Activated CD8-positive, alpha-beta memory T cell treated with anti-CD3 and anti-CD28 coated beads for 24 hours (primary cell): ENCODE measurements at places on chromosomes 3 and 15.

DNA sequence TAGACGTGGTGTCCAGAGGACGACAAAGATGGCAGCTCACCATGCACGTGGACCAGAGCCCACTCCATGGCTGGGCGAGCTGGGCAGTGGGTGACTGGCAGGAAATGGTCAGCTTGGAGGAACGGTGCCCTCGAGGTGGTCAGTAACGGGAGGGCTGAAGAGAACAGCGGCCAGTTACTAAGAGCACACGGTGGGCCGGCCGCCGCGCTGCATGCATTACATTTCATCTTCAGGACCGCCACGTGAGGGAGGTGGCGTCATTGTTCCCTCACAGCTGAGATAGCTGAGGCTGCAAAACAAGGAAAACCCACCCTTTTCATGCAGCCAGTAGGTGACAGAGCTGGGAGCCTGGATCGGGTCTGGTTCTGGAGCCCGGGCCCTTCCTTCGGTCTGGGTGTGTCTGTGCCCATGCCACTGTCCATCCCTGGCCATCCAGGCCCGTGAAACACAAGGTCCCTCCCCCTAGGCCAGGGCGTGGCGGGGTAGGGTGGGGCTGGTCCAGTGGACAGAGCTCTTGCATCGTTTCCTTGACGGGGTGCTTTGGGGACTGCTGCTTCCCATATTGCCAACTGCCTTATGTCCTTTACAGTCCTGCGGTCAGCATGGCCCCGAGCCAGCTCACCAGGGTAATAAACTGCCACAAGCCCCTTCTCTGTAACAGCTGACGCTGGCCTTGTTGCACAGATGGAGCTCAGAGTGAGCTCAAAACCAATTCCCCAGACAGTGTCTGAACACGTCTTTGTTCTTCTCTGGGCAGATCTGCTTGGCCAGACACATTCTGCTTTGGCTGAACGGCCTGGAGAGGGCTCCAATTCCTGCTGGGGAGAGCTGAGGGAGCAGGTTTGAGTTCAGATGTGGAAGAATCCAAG lies 51.8 kb downstream of the RGMA start:
- no peak for DNase-seq

DNA sequence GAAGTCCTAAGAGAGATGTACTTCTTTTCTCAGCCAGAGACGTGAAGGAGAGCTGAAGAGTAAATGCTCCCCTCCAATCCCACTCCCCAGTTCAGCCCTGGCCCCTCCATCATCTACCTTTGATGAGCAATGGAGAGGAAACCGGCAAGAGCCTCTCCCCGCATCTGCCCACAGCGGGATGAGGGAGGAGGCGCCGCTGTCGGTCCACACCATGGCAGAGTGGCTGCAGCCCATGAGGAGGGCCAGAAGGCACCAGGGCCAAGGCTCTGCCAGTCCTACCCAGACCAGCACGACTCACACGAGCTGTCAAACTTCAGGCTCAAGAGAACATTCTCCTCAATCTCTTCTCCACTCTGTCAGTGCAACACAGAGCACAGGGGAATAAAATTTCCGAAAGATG lies 129.8 kb downstream of the OSBPL10 start:
- DNase-seq: no peak

- DNase-seq: no peak
These were observed 9.3 kb downstream of the GLDN start for GRCh38 chr15:51350723-51351122.

DNA sequence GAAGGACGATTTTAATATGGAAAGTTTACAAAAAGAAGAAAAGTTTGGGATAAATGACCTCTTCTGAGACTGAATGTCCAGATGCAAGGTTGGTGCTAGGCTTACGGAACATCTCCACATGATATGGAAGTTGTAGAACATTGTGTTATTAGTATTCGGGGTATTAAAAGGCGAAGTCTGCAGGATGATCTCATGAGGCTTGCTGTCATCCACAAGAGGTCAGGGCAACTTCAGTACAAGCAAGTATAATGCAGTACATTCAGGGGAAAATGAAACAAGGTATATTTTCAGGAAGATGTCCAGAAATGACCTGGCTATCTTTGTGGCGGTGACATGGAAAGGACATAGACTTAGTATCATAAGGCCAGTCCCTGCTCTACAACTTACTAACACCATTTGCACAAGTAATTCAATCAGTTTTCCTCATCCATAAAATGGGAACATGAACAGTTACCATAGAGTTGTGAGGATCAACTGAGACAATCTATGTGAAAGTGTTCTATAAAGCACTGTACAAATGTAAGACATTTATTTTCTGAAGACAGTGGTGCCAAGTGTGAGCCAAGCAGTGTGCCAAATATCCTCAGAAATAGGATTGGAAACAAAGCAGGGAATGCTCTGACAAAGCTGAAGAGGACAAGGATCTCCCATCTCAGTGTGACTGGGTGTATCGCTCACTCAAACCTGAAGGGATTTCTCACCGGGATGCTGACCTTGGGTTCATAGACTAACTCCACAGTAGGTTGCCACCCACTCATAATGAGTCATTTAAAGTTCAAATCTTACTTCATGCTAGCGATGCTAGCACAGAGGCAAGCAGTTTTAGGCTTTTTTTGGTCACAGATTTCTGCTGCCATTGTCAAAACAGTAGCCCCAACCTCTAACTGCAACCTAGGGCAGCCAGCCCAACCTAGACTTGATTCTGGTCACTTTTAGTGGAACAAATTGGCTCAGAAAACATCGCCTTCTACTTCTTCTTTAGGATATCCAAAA lies 118.3 kb downstream of the TIGIT start:
- DNase-seq: peak; percentile 62

GRCh38 chr15:68205954-68206539 lies 915 bp upstream of the CALML4 start:
- no peak for DNase-seq

DNA sequence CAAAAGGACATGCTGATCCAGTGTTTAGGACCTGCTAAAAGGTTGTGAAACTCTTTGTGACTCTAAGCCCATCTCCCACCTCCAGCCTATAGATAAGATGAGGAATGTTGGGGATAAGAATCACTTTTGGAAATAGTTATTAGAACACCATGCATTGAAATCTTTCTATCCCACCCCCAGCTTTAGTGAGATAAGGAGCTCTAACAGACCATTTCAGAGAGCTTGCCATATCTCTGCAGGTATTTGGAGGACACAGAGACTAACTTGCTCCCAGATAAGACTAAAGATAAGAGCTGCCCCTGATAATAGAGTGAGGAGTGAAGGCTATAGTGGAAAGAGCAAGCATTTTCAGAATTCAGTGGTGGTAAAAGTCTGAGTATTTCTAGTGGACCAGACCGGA lies 53.1 kb upstream of the GNB4 start:
- no peak for DNase-seq

GRCh38 chr15:96553931-96554330 lies 223.4 kb downstream of the NR2F2 start:
- no peak for DNase-seq

GRCh38 chr3:78985981-78986380 lies 781.8 kb downstream of the ROBO1 start:
- no peak for DNase-seq

DNA sequence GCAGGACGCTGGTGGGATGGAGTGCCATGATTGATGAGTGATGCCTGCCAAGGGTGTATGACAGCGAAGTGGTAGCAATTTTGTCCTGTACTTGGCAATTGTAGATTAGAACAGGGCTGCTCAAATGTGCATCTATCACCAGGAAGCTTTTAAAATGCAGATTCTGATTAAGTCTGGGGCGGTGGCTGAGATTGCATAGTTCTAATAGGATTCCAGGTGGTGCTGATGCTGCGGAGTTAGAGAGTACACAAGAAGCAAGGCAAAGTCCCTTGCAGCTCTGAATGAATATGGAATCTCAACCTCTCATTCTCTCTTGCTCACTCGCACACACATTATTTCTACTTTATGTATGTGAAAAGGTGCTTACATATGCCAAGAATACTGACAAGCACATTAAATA lies 670.4 kb downstream of the FHIT start:
- no peak for DNase-seq

- no peak for DNase-seq
These were observed 338.9 kb upstream of the GBE1 start for GRCh38 chr3:82100378-82100777.

- DNase-seq: no peak
These were observed 80.2 kb downstream of the MEF2A start for GRCh38 chr15:99645951-99646350.

GRCh38 chr15:43775411-43775965 lies 1.3 kb downstream of the ELL3 start:
- peak; percentile 59 for DNase-seq

GRCh38 chr15:73323956-73324355 lies 44.8 kb downstream of the HCN4 start:
- no peak for DNase-seq

GRCh38 chr15:67902579-67903009 lies 62.7 kb upstream of the RNU6-1 start:
- no peak for DNase-seq

GRCh38 chr15:100818927-100819326 lies 60.7 kb upstream of the ALDH1A3 start:
- no peak for DNase-seq

GRCh38 chr3:33233884-33234283 lies 15.3 kb upstream of the SUSD5 start:
- no peak for DNase-seq
